NCI-H774 (cell line): ENCODE measurements at places on chromosomes 13 and 19.

DNA sequence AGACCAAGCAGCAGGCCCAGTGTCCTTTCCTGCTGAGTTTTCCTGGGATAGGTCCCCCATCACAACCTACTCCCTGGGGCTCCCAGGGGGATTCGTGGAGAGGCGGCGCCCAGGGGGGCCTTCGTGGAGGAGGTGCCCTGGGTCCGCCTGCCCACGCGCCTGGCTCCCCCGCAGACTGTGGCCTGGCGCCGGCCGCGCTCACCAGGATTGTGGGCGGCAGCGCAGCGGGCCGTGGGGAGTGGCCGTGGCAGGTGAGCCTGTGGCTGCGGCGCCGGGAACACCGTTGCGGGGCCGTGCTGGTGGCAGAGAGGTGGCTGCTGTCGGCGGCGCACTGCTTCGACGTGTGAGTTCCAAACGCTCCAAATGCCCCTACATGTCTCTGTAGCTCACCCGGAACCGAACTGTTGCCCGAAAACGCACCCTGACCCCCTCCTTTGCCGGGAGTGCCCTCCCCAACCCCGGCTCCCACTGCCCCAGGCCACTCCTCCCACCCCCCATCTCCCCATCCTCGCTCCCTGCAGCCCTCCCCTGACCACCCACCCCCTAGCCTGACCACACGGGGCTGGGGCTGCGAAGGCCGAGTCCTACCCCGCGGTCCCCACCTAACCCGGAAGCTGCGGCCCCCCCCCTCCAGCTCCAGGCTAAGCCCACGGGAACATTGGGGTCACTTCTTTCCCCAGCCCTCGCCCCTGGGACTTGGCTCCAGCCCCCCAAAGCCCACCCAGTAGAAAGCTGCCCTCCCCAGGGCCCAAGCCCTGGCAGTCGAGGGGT, 3.3 kb downstream of the TIMM13 start:
- no peak for DNase-seq

DNA sequence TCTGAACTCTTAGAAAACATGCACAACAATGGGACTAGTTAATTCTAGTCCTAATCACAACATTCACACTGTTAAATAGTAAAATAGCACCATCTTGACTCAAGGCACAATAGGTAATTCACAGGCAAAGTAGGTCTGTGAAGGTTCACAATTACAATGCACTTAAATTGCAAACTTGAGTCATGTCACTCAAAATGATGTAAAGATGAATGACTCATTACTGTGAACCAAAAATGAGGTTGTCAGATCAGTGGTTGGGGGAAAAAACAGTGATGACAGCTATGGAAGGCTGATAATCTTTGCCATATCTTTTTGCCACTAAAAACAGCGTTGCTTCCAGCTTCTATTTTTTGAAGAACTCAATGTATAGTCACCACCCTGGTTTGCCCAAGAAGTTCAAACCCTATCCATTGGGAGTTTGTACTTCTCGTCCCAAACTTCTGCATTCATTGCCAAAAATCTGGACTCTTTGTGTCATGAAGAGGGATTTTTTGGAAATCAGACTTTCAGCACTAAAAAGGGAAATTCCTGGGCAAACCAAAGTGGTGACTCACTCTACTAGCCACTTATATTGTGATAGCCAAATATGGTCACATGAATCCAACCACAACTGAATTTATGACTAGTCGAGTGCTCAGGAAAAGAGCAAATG, 200.9 kb upstream of the TMTC4 start:
- DNase-seq: no peak

DNA sequence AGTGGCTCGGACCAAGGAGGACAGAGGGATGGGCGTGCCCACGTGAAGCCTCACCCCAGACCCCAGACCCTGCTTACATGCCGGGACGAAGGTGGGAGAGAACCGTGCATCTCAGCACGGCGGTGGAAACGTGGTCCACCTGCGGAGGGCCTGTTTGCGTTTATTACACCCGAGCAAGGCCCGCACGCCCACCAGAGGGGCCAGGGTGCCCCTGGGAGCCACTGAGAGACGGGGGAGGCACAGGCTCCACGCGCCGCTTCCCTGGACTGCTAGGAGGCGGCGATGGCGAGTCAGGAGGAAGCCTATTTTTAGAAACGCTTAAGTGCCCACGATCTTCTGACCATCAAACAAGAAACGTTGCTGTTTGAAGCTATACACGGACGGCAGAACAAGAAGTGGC, 80.7 kb downstream of the ATP11A start:
- DNase-seq: peak; percentile 27

GRCh38 chr19:48695743-48696352, at the start of gene FUT2:
Gene FUT2 (plus strand): TSS chr19:48695971. CDS start chr19:48702957, 6,986 bp downstream.
- DNase-seq: peak; percentile 70

GRCh38 chr13:37338726-37339385, 233.4 kb upstream of the CSNK1A1L start:
- no peak for DNase-seq

GRCh38 chr19:10618846-10619245, 6.5 kb upstream of the SLC44A2 start:
- no peak for DNase-seq

DNA sequence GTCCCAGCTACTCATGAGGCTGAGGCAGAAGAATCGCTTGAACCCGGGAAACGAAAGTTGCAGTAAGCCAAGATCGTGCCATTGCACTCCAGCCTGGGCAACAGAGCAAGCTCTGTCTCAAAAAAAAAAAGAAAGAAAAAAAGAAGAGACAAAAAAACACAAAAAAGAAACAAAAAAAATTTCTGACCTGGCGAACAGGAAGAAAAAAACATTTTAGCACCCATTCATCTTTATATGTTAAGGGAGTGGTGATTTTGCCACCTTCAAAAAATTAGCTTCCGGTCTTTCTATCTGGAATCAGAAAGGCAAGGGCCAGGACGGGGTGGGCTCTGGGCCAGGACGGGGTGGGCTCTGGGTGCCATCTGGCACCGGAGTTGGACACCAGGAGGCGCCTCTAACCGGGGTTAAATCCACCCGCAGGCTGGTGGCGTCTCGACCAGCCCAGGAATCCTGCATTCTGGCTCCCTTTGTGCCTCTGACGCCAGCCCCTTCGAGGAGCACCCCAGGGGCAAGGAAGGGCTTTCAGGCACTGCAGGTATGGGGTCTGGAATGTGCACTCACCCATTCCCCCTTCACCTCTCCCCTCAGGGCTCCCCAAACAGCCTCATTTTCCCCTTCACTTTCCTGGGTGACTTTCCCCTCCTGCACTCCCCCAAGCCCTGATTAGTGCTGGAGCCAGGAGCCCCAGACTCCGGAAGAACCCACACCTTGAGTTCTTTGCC, 10.4 kb upstream of the ZSWIM4 start:
- DNase-seq: peak; percentile 39

GRCh38 chr19:2136796-2137195, 14.6 kb downstream of the AP3D1 start:
- no peak for DNase-seq

- no peak for DNase-seq
Measured at GRCh38 chr19:2221918-2222317, 14.2 kb downstream of the PLEKHJ1 start.

DNA sequence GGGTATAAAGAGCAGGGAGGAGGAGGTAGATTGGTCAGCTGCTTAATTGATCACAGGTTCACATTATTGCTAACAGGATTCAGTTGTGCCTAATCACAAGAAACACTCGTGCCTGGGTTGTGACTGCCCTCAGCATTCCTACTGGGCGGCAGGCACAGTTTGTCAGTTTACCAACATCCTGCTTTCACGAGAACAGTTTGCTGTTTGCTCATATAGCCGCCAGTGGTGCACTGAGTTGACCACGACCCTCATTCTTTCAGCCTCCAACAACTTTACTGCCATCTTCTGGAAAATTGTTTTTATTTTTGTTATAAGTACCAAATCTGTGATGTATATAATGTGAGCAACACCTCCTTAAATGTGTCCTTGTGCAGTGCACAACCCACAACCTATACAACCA, 16.2 kb upstream of the IFT88 start:
- no peak for DNase-seq

DNA sequence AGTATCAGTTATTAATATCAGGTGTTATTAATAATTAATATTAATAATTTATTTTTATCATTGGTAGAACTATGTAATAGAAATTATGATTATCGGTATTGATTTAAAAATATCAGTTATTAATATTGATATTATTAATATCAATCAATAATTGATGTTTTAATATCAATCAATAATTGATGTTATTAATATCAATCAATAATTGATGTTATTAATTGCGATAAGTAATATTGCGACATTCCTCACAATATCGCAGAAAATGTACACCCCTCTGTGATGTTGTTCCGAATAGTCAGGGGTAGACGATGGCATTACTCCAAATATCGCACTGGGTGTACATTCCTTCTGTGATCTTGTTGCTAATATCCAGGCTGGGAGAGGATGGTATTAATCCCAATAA, 3.7 kb upstream of the RGCC start:
- DNase-seq: no peak

- DNase-seq: no peak
Measured at GRCh38 chr13:33629605-33630360, 188.2 kb upstream of the RFC3 start.

GRCh38 chr19:3537101-3537437, 1.9 kb upstream of the TEKTIP1 start:
- no peak for DNase-seq
